ENCODE measurements at places on chromosomes 16 and 17. TPM values are rescaled to one million over a fixed set of nuclear protein-coding genes. Genes with fewer than 3 reads are reported as not detected.

The CCL23 gene
- total RNA-seq = not detected

The HCRT gene
- total RNA-seq = not detected

The IRF8 gene
- not detected for total RNA-seq

The ATP2A3 gene
- total RNA-seq = 1.9 TPM

The HGS gene
- 88.6 TPM for total RNA-seq

The IGFALS gene
- total RNA-seq = not detected

The CCL4 gene
- not detected for total RNA-seq

The CACNG3 gene
- total RNA-seq = 0.02 TPM

DNA sequence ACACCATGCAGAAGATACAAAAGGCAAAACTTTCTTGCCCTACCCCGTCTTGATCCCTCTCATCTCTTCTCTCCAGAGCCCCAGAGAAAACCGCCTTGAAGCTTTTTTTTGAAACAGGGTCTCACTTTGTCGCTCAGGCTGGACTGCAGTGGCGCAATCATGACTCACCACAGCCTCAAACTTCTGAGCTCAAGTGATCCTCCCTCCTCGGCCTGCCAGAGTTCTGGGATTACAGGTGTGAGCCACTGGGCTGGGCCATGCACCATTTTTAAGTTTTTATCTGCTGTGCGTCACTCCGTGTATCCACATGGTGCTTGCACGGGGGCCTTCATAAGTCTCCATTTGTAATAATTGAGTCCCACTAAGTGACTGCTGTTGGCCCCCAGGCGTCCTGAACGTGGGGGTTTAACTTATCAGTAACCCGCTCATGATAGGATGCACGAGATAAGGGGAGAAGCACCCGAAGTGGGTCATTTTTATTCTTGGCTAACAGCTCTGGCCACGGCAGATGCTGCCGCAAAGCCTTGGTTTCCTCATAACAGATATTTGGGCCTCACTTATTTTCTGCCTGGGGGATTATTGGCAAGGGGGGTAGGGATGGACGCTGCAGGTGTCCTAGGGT lies 8.6 kb downstream of the DNAH17 start:
- no peak overlapping the region for H3K27ac ChIP-seq
- no peak for DNase-seq
- no peak overlapping the region for H3K4me3 ChIP-seq
- peaks cover 22% of the 10 kb centered on the region for H3K36me3 ChIP-seq

DNA sequence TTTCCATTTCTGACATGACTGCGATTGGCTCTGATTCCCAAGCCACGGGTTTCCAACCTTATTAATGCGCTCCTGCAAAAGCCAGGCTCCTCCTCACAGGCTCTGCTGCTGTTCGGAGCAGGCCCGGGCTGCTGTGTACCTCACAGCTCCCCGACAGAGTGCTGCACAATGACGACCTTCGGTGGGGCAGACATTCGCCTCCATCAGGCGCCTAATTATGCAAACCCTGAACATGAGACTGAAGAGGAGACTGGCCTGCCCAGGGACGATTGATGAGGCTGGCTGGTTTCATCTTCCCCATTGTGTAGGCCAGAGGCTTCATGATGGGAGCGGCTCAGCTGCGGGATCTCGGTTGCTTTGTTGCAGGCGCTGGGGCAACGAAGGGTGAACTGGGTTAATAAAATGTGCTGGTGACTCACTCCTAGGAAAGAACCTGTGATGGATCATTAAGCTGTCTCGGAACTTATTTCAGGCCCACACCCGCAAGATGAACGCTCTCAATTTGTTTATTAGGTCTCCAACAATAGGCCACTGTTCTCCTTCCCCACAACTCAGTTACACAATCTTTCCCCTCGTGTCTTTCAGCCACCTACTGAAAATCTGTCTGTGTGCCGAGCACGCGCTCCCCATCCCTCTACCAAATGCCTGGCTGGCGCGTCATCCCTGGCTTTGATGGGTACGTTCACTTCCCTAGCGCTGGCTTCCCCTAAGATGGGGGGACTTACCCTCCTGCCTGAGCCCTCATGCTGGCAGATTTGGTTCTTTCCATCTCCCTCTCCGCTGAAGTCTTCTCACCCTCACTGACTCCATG lies 27.2 kb upstream of the TOB1 start:
- H3K27ac ChIP-seq = no peak overlapping the region
- DNase-seq = peak; percentile 47
- H3K27me3 ChIP-seq = no peaks in the 10 kb centered on the region
- no peak overlapping the region for H3K4me3 ChIP-seq
- H3K4me1 ChIP-seq = 0 out of 2 replicates have a peak, but pooled peaks cover 2% of the 10 kb centered on the region
- no peaks in the 10 kb centered on the region for H3K36me3 ChIP-seq

DNA sequence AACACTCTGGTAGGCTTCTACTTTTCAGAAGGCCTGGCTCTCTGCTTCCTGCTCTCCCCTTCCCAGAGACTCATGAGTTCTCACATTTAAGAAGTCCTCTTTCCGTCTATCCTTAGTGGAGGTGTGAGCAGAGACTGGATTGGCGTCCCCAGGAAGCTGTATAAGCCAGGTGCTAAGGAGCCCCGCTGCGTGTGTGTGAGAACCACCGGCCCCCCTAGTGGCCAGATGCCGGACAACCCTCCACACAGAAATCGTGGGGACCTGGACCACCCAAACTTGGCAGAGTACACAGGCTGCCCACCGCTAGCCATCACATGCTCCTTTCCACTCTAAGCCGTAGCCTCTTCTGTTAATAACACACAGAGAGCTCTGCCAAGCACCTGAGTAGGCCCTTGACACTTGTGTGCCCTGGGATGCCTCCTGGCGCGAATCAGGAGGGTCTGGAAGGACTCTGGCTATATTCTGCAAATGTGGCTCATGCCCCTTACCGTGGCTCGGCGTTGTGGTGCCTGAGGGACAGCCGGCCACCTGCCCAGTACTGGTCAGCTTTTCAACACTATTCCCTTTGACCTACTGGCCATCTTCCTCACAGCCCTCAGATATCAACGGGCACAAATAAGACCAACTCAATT lies 13.9 kb downstream of the CYB5D2 start:
- H3K4me1 ChIP-seq = peaks cover 6% of the 10 kb centered on the region
- no peak overlapping the region for H3K27ac ChIP-seq
- DNase-seq = peak; percentile 15
- H3K36me3 ChIP-seq = no peaks in the 10 kb centered on the region
- no peak overlapping the region for H3K4me3 ChIP-seq

GRCh38 chr16:3739636-3740035 lies 22.3 kb upstream of the TRAP1 start:
- peaks cover 68% of the 10 kb centered on the region for H3K36me3 ChIP-seq
- no peak overlapping the region for H3K4me3 ChIP-seq
- no peak for DNase-seq

DNA sequence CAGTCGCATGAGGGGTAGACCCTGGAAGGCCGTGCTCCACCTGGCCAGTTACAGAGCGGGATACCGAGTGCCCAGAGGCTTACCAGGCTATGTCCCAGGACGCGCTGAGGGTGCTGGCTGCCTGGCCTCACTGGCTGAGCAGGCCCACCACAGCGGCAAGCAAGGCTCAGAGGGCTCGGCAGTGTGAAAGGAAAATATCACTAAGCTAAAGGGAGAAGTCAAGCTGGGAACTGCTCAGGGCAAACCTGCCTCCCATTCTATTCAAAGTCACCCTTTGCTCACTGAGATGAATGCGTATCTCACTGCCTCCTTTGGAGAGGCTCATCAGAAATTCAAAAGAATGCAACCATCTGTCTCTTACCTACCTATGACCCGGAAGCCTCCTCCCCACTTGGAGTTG lies 37.4 kb downstream of the CCDC57 start:
- no peaks in the 10 kb centered on the region for H3K27me3 ChIP-seq
- no peak overlapping the region for H3K4me3 ChIP-seq
- no peak for DNase-seq
- H3K4me1 ChIP-seq = peaks cover 6% of the 10 kb centered on the region

GRCh38 chr16:73011926-73012325 lies 36.0 kb downstream of the ZFHX3 start:
- no peak for DNase-seq
- H3K36me3 ChIP-seq = no peaks in the 10 kb centered on the region
- no peak overlapping the region for H3K4me3 ChIP-seq
- no peak overlapping the region for H3K27ac ChIP-seq
- no peaks in the 10 kb centered on the region for H3K27me3 ChIP-seq

DNA sequence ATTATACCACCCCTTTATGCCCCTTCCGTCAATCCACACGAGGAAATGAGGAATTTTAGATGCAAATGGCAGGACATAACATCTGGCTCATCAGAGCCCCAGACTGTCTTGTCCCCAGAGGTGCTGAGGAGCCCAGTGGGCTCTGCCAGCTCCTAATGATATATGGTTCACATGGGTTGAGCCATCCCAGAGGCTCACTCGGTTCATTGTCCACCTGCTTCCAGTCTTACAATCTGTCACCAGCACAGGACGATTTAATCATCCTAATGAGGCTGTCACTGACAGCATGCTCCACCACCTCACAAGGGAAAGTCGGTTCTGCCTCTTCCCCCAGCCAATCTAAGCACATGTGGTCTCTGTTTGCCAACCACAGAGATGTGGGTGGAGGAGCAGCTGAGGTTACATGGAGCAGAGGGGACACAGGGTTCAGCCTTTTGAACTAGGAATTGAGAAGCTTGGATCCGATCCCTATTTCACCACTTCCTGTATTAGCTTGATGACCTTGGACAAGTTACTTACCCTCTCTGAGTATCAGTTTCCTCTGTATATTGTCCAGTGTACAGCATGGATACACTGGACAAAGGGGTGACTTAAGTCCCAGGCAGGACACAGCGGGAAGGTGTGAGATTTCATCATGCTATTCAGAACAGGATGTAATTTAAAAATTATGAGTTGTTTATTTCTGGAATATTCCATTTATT lies 27.0 kb upstream of the DHX8 start:
- H3K4me1 ChIP-seq = peaks cover 17% of the 10 kb centered on the region
- no peaks in the 10 kb centered on the region for H3K27me3 ChIP-seq
- H3K4me3 ChIP-seq = no peak overlapping the region
- no peaks in the 10 kb centered on the region for H3K36me3 ChIP-seq
- H3K27ac ChIP-seq = no peak overlapping the region

DNA sequence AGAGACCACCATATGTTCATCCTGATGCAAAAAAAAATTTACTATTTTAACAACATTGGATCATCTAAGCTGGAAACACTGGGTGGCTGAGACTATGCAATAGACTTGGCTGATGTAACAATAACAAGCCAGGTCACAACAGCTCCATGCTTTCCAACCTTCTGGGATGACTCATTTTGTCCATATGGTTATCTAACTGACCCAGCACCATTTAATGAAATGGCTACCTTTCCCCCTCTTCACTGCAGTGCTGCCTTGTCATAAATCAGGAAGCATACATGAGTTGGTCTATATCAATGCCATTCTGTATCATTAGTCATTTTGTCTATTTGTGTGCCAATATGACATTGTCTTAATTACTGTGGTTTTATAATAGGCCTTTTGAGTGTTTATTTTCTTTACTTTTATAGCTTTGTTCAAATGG lies 217.6 kb upstream of the KCNJ16 start:
- no peak for DNase-seq
- H3K27me3 ChIP-seq = no peaks in the 10 kb centered on the region
- no peak overlapping the region for H3K27ac ChIP-seq
- no peaks in the 10 kb centered on the region for H3K36me3 ChIP-seq

DNA sequence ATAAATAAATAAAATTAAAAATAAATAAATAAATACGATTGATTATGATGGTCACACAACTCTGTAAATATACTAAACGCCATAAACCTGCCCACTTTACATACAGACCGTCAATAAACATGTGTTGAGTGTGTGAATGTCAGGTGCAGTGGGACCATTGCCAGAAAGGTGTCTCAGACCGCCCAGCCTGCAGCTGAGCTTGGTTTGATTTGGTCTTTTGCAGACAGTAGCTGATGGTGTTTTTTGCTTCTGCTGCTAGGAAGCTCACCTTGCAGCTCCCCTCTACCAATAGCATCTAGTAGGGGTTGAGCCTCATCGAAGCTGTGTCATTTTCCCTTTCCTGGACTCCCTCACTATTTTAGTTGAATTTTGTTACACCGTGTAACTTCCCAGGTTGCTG lies 23.5 kb downstream of the UBALD1 start:
- no peak overlapping the region for H3K27ac ChIP-seq
- H3K27me3 ChIP-seq = no peaks in the 10 kb centered on the region
- H3K4me1 ChIP-seq = peaks cover 13% of the 10 kb centered on the region

- H3K27me3 ChIP-seq = no peaks in the 10 kb centered on the region
- H3K36me3 ChIP-seq = peaks cover 61% of the 10 kb centered on the region
- H3K4me1 ChIP-seq = peaks cover 23% of the 10 kb centered on the region
- no peak overlapping the region for H3K4me3 ChIP-seq
Measured at GRCh38 chr17:37476431-37477120, 13.1 kb upstream of the DUSP14 start.

- H3K36me3 ChIP-seq = no peaks in the 10 kb centered on the region
- H3K27me3 ChIP-seq = no peaks in the 10 kb centered on the region
- no peak overlapping the region for H3K27ac ChIP-seq
- no peak for DNase-seq
- H3K4me3 ChIP-seq = no peak overlapping the region
Measured at GRCh38 chr16:15415511-15415985, 18.8 kb upstream of the BMERB1 start.

- no peak for DNase-seq
- peaks cover 97% of the 10 kb centered on the region for H3K36me3 ChIP-seq
- no peak overlapping the region for H3K27ac ChIP-seq
- no peaks in the 10 kb centered on the region for H3K27me3 ChIP-seq
Measured at GRCh38 chr16:30724641-30725417, 23.4 kb upstream of the PHKG2 start.

GRCh38 chr17:50861822-50862528 lies 4.2 kb downstream of the TOB1 start:
- H3K4me1 ChIP-seq = 0 out of 2 replicates have a peak, but pooled peaks cover 4% of the 10 kb centered on the region
- no peak overlapping the region for H3K4me3 ChIP-seq
- peaks cover 15% of the 10 kb centered on the region for H3K36me3 ChIP-seq
- no peak overlapping the region for H3K27ac ChIP-seq
- no peaks in the 10 kb centered on the region for H3K27me3 ChIP-seq
- no peak for DNase-seq

GRCh38 chr17:69428252-69428980 lies 13.9 kb downstream of the MAP2K6 start:
- H3K27me3 ChIP-seq = no peaks in the 10 kb centered on the region
- no peak overlapping the region for H3K27ac ChIP-seq
- no peak for DNase-seq
- H3K4me1 ChIP-seq = no peaks in the 10 kb centered on the region
- no peaks in the 10 kb centered on the region for H3K36me3 ChIP-seq
- H3K4me3 ChIP-seq = no peak overlapping the region

DNA sequence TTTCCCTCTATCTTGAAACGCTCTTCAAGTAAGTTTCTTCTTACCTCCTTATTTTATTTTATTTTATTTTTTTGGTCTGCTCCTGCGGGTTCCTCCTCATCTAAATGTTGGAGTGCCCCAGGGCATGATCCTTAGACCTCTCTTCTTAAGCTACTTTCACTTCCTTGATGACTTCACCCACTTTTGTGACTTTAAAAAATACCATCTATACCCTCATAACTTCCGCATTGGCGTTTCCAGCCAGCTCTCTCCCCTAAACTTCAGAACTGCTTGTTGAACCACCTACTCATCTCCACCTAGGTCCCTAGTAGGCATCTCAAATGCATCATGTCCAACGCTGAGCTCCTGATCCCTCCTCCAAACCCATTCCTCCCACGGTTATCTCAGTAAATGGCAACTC lies 51.4 kb upstream of the NFAT5 start:
- DNase-seq = no peak
- H3K27ac ChIP-seq = no peak overlapping the region
- H3K27me3 ChIP-seq = no peaks in the 10 kb centered on the region
- H3K4me1 ChIP-seq = no peaks in the 10 kb centered on the region
- H3K4me3 ChIP-seq = no peak overlapping the region
- H3K36me3 ChIP-seq = no peaks in the 10 kb centered on the region
